ENCODE measurements at places on chromosomes 1 and 21. TPM values are rescaled to one million over a fixed set of nuclear protein-coding genes. Genes with fewer than 3 reads are reported as not detected.

DNA sequence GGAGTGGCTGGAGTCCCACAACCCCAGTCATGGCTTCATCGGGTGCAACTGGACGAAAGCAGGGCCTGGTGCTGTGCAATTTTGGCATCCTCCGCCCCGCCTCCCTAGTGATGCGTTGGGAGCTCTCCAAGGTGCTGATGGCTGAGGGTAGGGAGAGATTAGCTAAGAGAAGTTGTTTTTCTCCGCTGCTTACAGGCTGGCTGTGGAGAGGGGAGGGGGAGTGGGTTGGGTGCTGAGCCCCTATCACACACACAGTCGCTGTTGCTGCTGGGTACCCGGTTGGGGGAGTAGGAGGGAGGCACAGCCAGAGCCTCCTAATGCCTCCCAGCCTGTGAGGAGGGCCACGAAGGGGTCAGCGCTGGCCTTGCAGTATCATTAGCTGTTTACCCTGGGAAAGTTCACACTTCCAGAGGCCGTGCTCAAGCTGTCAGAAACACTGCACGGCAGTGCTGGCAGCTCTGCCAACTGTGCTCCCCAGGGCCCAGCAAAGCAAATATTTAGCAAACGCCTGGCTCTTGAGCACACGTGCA, 110.0 kb downstream of the GRIK3 start:
- peaks cover 7% of the 10 kb centered on the region for H3K27me3 ChIP-seq
- H3K36me3 ChIP-seq = no peaks in the 10 kb centered on the region
- H3K4me1 ChIP-seq = no peaks in the 10 kb centered on the region
- no peak overlapping the region for H3K4me3 ChIP-seq
- peak; percentile 60 for DNase-seq

Gene DIO1
- total RNA-seq = not detected

DNA sequence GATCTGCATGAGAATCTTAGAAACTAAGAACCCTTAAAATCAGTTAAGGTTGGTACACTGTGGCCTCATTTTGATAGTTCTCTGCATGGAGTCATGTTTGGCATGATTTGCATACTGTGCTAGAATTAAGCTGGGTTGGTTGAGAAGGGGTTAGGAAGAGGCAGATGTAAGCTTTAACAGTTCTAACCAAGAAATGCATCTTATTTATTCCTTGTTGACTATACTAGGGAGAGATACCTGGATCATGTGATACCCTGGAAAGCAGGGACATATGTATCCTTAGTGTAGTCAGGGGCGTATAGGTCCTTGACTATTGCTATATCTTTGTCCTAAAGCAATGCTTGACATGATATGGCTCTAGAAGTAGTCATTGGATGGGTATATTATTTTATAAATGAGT, 41.0 kb downstream of the CDC42 start:
- no peak for DNase-seq
- no peaks in the 10 kb centered on the region for H3K27me3 ChIP-seq
- no peaks in the 10 kb centered on the region for H3K4me1 ChIP-seq
- no peak overlapping the region for H3K27ac ChIP-seq
- peaks cover 62% of the 10 kb centered on the region for H3K36me3 ChIP-seq

GRCh38 chr1:97553971-97554370, 366.9 kb downstream of the DPYD start:
- H3K36me3 ChIP-seq = no peaks in the 10 kb centered on the region
- H3K27me3 ChIP-seq = no peaks in the 10 kb centered on the region
- no peaks in the 10 kb centered on the region for H3K4me1 ChIP-seq
- no peak for DNase-seq
- no peak overlapping the region for H3K4me3 ChIP-seq
